GDM1 (cell line): ENCODE measurements at places on chromosomes 11 and 22.

DNA sequence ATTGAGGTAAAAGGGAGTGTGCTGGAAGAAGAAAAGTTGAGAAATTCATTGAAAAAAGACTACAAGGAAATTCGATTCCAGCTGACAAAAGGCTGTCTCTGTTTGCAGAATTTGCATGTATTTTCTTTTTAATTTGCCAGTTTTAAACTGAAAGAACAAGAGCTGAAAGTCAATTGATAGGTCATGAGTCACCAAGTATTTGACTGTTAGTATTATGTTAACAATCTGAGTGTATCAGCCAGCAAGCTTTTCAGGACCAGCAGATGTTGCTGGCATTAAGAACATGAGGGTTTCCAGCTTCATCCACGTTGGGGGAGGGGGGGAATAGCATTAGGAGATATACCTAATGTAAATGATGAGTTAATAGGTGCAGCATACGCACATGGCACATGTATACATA, 726.7 kb downstream of the METTL15 start:
- DNase-seq = no peak

- DNase-seq = no peak
These were observed 908.5 kb upstream of the RAG2 start for GRCh38 chr11:37506531-37506930.

- no peak for DNase-seq
These were observed 121.6 kb downstream of the CASP12 start for GRCh38 chr11:104776501-104777170.

- no peak for DNase-seq
These were observed 91.4 kb upstream of the APOA1 start for GRCh38 chr11:116928845-116929244.

GRCh38 chr22:35463231-35463933, 63.4 kb downstream of the MCM5 start:
- no peak for DNase-seq

DNA sequence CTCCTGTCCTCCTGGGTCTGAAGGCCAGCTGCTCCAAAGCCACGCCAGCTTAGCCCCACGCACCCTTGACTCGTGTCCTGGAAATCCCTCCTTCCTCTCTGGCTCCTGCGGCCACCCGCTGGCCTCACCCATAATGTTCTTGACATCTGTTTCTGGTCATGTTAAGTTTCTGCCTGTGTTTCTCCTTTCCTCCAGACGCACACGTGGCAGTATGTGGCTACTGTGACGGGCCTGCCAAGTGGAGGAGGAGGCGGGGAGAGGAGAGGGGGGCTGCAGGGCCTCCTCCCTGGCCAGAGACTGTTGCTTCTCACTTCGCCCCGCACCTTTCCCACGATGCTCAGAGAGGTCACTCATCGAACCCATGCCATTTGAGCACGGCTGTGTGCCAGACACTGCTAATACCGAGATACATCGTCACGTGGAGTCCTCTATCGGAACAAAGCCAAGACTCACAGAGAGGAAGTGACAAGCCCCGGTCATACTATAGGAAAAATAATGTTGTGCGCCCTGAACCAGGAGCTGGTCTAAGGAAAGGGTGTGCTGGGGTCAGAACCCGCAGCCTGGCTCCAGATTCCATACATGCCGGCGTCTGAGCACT, 11.5 kb downstream of the C1QTNF6 start:
- DNase-seq = peak; percentile 72

- no peak for DNase-seq
These were observed 712 bp downstream of the UPK3A start for GRCh38 chr22:45285263-45286058.

GRCh38 chr11:10648871-10649270, 44.7 kb downstream of the IRAG1 start:
- DNase-seq = no peak

GRCh38 chr11:17985517-17985916, 27.3 kb downstream of the SERGEF start:
- no peak for DNase-seq

DNA sequence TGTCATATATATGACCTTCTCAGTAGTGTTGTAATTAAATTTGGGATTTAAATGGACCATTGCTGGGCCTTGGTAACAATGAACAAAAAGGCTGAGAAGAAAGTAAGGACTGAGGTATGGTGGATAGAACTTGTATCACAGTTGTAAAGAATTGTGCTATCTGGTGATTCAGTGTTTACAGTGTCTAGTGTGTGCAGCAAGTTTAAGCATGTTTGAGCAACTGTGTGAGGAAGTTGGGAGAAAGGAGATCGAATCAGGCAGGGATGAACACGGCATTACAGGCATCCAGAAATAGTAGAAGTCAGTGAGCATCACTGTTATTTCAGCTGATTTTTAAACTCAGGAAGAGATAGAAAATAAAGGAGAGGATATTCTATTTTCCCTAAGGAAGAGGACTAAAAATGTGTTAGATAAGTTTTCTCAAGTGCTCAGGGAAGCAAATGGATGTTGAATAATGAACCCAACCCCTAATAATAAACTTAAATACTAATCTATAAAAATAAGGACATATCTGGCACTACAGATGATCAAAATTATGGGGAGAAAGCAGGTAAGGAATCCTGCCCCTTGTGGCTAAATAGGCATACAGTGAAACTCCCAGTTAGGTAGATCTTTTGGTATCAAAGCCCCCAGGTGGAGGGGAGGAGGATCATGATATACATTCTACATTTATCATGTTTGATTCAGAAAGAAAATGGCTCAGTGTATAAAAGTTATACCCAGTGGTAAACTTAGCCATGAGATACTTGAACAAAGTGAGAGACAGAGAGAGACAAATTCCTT, 361.0 kb upstream of the ANO3 start:
- no peak for DNase-seq

DNA sequence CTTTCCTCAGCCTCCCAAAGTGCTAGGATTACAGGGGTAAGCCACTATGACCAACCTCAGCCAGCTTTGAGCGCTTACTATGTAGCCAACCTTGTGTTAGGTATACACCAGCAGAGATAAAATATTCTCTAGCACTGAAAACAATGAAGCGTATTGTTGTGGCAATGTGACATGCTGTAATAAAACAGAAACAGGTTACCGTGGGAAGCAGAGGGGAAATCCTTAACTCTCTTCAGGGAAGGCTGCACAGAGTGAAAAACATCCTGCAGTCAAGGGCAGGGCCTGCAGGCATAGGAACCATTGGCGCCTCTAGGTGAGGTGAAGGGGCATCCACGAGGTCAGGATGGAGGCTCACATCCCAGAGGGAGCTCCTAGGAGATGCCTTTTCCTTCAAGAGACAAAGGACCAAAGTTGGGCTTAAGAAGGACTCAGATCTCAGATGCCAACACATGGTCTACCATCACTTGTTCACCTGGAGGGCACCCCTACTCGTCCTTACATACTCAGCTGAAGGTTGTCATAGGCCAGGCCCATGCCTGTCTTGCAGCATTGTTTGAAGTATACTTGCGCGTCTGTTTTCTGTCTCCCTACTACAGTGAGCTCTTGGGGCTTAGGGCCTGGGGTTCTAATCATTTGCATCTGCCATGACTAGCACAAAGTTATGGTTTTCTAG, 8.0 kb downstream of the POLD4 start:
- no peak for DNase-seq

GRCh38 chr22:49037701-49038245, 789.9 kb downstream of the BRD1 start:
- no peak for DNase-seq

- no peak for DNase-seq
These were observed 271.6 kb upstream of the NARS2 start for GRCh38 chr11:78846269-78846668.

DNA sequence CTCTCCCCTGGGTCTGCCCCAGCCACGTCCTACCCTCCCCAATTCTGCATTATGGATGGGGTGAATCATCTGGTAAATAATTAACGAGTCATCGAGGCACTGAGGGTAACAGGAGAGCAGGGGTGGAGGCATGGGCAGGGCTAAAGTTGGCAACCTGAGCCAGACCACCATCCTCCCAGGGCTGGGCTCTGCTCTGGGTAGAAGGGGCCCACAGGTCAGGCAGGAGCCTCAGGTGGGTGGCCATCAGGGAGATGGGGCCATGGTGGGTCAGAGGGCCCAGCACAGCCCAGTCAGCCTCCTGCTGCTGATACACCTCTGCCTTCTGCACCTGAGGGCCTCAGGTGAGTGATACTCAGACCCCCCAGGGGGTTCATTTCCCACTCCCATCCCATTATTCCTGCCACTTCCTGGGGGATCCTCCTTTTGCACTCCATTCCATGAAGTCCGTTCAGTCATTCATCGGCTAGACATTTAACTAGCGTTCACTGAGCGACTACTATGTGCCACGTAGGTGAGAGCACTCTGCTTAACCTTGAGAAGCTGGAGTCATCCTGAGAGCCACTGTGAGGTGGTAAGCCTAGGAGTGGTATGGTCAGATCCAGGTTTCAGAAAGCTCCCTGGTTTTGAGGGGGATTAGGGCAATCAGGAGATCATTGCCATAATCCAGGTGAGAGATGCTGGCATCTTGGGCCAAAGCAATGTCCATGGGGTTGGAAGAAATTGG, at the start of gene VSIG10L2:
Gene VSIG10L2, plus strand, starts transcription at position 248 of the 724 bp plus-strand sequence. Its CDS starts 12 bp downstream, at position 260.
- no peak for DNase-seq

DNA sequence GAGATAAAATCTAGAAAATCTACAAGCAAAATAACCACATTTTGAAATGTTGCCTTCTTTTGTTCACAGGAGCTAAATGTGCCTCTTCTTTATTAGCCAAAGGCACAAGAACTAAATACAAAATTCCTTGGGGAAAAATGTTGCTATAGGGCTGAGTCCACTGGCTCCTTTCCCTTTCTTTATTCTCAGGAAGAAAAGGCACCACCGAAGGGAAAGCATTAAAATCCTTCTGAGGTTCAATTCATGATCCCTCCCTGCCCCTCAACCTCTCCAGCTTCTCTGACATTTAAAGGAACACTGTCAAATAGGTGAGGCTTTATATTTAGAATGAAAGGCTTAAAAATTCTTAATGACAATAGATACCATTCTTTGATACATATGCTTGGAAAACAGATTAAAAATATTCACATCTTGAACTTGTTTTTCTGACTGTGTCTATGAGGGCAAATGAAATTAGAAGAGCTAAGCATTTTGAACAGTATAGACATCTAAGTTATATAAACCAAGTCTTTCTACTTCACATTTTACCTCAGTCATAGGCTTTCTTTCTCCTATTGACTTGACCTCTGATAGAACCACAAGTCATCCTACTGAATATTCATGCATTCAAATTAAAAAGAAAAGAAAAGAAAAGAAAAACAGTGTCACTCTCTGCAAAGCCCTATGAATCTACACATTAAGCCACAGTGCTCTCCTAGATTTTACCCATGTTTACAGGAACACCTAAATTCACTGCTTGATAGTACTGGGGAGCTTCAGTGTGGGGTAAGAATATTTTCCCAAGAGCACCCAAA, 148.2 kb downstream of the MAML2 start:
- no peak for DNase-seq

DNA sequence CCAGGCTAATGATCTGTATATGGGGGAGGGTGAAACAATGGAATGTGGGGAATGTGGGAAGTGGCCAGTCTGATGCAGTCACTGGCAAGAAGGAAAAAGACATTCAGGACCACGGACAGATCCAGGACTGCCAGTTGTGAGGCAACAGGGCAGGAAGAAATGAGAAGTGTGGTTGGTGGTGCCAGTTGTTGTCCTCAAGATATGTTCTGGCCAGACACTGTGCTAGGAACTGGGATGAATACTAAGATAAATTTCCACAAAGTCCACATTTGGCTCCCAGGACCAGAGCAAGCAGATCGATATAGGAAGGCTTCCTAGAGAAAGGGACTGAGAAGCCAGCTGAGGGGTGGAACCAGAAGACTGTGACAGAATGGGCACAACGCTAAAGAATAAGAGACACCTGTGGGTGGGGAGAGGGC, 6.8 kb upstream of the TPBGL start:
- DNase-seq = no peak

DNA sequence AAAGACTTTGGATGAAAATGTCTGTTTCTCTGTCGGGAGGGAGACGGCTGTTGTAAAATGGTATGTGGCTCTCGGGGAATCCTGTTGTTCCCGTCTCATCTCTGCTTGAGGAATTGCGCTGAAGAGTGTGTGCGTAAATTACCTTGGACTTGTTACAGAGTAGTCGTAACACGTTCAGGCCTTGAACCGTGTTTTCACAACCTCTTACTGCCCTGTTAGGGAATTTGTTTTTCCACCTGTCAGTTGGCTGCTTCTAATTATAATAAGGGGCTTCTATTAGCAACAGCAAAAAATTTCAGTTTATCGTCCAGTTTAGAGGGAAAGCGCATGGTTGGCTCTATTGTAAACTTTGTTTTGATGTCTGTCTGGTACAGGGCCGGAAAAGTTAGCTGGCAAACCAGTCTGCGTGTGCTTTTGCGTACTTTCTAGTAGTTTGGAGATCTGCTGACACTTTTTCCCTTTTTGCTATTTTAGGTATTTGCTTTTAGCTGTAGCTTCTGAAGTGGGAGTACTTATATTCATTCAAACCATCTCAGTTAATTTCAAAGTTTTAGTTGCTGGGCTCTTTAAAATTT, 1.5 kb downstream of the HIPK3 start:
- DNase-seq = peak; percentile 55

DNA sequence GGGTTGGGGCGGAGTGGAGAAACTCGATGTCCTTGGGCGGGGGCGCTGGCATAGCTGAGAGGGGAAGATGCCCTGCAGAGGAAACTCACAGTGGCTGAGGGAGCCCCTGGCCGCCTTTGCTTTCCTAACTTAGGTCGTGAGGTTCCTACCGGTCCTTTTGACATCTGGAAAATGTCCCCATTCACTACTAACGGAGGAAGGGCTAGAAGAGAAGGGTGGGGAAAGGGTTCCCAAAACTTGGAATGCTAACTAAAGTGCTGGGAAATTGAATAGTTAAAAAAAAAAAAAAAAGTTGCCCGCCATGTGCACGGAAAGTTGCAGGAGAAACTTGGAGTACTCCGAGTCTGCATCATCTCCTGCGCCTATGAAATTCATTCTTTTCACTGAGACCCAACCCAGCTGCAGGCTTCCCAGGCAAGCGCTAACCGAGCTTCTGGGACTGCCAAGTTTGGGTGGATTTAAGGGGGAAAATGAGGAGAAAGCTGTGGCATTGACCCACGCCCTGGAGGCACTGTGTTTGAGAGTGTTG, 796 bp downstream of the TIMP3 start:
- DNase-seq = no peak

DNA sequence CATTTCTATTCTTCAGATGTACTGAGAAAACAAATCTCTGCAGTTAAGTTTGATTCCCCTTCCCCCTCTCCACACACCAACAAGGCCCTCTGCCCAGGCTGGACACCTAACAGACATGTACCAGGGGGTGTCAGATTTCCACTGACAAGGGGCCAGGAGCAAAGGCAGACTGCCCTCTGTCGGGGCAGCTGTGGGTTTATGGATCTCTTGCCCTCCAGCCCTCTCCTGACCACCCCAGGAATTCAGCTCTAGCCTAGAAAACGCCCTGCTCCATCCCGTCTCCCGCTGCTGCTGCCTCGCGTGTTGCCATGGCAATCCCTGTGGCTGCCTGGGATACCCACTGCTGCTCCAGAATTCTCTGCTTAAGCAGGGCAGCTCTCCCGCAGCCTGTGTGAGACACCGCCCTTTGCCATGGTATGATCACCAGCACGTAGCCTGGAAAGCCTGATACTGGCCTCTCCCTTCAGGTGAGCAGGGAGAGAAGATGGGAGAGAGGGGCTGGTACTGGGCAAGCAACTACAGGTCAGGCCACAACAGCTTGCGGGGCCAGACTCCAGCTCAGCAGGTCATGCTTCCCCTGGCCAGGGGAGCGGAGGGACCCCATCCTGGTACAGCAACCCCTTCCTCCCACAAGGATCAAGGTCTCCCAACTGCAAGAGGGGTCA, 41.6 kb downstream of the BUD13 start:
- DNase-seq = no peak

- no peak for DNase-seq
These were observed 32.6 kb downstream of the RCOR2 start for GRCh38 chr11:63884196-63884932.
